ENCODE measurements at places on chromosomes 12 and 14.

- no peak for DNase-seq
Measured at GRCh38 chr14:73286598-73286997, 49.3 kb downstream of the PAPLN start.

DNA sequence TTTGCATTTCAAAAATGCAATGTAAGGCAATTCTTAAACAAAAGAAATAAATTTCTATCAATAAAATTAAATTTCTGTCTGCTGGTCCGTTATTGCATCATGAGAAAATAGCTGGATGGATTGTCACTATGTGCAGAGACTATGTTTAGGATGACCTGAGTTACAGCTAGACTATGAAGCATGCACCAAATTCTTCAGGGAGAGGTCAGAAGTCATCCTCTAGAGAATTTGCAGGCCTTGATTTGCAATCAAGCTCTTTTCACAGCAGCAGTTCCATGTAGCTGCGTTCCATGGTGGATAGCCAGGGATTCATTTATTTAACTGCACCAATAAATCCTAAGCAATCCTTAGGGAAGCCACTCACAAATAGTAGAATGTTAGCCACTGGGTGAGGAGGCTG is 253.7 kb downstream of the MSRB3 start:
- no peak for DNase-seq

- peak; percentile 49 for DNase-seq
Measured at GRCh38 chr14:67166450-67166853, 22.8 kb upstream of the GARIN2 start.

- DNase-seq = no peak
Measured at GRCh38 chr12:109689426-109689825, 24.2 kb upstream of the FAM222A start.

- no peak for DNase-seq
Measured at GRCh38 chr12:810671-811415, 58.5 kb downstream of the WNK1 start.

GRCh38 chr12:58919231-58920101 is 838 bp downstream of the LRIG3 start:
- DNase-seq = peak; percentile 1

GRCh38 chr12:22283508-22283907 is 51.0 kb downstream of the ST8SIA1 start:
- no peak for DNase-seq

- DNase-seq = no peak
Measured at GRCh38 chr12:62983594-62983993, 48.6 kb upstream of the PPM1H start.

DNA sequence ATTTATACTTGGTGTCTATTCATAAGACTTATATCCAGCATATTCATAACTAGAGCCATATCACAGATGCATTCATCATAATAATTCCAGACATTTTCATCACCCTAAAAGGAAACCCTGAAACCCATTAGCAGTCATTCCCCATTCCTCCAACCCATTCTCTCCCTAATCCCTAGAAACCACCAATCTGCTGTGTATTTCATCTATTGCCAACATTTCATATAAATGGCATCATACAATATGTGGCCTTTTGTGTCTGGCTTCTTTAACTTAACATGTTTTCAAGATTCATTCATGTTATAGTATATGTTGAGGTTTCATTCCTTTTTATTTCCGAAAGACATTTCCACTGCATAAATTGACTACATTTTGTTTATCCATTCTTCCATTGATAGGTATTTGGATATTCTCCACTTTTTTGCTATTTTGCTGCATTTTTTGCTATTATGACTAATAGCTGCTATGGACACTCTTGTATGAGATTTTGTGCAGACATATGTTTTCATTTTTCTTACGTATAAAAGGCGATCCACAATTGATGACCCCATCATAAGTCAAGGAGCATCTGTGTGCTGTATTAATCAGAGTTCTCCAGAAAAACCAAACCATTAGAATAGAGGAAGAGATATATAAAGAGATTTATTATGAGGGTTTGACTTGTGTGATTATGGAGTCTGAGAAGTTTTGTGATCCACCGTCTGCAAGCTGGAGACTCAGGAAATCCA is 5.1 kb upstream of the OAS2 start:
- DNase-seq = no peak

GRCh38 chr12:8078398-8078797 is 3.7 kb upstream of the NECAP1 start:
- DNase-seq = peak; percentile 58

DNA sequence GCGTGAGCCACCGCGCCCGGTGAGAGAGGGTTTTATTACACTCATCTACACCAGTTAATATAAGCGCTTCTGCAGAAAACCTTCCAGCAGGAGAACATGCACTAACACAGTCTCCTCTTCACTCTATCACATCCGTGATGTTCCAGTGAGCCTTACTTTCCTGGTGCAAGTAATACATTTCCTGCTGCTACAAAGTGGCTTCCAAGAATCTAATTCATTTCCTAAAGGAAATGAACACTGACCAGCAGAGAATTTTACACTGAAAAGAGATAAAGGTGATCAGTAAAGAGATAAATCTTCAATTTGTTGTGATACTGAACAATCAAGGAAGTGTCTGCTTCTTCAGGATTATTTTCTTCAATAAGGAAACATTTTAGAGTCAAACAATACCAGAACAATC is 39.5 kb downstream of the ZFYVE21 start:
- DNase-seq = no peak

All from NCI-H524 (cell line).